ENCODE measurements at places on chromosomes 6 and 20.

- DNase-seq = no peak
Measured at GRCh38 chr6:154304191-154304590, 52.4 kb downstream of the IPCEF1 start.

DNA sequence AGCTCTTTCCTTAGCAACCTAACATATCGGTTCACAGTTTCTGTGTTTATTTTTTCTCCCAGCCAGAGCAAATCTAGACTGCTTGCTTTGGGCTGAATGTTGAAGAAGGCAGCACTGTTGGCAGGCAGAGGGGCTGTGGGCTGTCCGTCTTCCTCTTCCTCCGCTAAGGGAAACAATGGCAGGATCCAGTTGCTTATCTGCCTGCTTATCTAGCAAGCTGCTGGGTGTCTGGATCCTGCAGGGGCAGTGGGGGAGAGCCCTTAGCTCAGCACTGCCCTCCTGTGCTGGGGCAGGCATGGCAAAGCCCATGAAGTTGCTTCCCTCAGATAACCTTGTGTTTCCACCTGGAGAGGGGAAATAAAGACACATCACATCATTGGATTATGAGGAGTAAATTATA is 92.7 kb upstream of the CD93 start:
- DNase-seq = no peak

- no peak for DNase-seq
Measured at GRCh38 chr6:43575105-43575771, 600 bp downstream of the XPO5 start.

GRCh38 chr20:47224300-47224791 is 132.2 kb downstream of the ZMYND8 start:
- DNase-seq = no peak

- DNase-seq = no peak
Measured at GRCh38 chr6:25060522-25060921, 124.8 kb upstream of the RIPOR2 start.

- DNase-seq = no peak
Measured at GRCh38 chr20:1844325-1845162, 50.7 kb upstream of the SIRPA start.
